ENCODE measurements at places on chromosomes 16 and 17.

GRCh38 chr17:62714016-62714777 lies 86.7 kb downstream of the MRC2 start:
- DNase-seq: no peak

- DNase-seq: no peak
Observed at GRCh38 chr17:57915544-57915943, 39.7 kb downstream of the CUEDC1 start.

DNA sequence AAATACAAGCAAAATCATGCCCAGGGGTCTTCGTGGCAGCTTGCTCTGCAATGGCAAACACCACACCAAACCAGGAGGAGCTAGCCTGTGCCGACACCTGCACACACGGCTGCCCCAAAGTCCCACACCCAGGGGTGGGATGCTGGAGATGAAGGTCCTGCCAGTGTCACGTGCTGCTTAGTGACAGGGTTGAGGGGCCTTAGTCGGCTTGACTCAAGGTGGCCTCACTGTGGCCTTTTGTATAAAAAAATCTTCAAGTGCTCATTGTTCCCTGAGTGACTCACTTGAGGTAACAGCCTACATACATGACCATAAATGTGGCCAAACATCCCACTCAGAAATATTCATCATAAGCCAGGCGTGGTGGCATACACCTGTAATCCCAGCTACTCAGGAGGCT lies 7.3 kb downstream of the TRIM65 start:
- DNase-seq: no peak

DNA sequence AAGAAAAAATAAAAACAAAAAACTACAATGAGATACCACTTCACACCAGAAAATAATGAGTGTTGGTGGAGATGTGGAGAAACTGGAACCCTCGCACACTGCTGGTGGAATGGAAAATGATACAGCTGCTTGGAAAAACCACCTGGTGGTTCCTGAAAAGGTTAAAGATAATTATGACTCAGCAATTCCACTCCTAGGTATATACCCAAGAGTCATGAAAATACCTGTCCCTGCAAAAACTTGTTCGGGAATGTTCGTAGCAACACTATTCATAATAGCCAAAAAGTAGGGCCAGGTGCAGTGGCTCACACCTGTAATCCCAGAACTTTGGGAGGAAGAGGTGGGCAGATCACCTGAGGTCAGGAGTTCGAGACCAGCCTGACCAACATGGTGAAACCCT lies 8.1 kb upstream of the ITGAE start:
- no peak for DNase-seq

DNA sequence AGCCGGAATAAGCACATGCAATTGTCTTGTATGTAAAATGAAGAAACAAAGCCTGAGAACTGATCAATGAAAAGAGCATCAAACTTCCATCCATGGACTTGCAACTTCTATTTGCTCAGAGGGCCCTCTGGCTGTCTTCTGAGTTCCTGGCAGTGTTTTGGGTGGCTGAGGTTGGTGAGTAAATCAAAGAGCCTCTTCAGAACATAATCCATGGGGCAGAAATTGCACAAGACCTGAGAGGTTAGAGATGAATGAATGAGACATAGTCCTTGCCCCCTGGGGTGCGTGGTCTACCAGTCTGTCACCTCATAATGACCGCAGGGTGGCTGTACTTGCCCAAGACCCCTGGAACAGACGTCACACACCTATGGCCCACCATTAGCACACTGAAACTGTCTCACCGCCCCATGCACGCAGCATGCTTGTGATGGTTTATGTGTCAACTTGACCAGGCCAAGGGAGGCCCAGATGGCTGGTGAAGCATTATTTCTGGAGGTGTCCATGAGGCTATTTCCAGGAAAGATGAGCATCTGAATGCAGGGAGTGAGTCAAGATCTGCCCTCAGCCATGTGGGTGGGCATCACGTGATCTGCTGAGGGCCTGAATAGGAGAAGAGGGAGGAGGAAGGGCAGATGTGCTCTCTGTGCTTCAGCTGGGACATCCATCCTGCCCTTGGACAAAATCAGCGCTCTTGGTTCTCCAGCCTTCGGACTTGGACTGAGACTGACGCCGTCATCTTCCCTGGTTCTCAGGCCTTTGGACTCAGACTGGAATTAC lies 8.3 kb downstream of the PIK3R6 start:
- no peak for DNase-seq

- no peak for DNase-seq
Observed at GRCh38 chr17:80939151-80940145, 52.2 kb upstream of the CHMP6 start.

DNA sequence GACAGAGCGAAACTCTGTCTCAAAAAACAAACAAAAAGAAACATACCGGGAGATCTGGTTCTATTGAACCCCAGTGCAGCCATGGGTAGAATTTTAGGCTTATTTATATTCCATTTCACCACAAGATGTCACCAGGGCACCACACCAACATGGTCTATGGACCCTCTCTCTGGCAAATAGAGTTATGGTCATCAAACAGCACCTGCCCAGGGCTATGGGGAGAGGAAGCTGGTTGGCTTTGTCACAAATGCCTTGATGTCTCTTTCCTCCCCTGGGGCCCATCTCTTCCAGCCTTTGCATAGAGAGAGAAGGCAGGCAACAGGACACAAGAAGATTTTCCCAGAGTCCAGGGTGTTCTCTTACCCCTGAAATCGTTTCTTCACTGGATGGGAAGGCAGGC lies 128.4 kb downstream of the WWOX start:
- no peak for DNase-seq

DNA sequence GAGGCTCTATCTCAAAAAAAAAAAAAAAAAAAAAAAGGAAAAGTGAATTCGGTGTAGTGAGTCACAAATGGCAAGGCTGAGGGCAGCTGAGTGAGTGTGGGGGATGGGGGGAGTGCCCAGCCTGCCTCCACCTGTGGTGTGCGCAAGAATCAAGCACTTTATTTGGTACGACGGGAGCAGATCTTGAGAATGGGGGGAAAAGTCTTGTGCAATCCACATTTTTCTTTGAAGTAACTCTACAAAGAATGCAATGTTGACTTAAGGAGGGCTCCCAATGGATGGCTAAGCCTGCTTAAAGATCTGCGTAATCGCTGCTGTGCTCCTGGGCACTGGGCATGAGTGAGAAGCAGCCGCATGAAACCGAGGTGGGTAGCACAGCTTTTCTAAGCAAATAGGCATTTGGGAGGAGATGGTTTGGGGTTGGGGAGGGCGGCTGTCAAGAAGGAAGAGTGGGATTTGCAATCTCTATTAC lies 28.2 kb downstream of the ATP2C2 start:
- DNase-seq: no peak

GRCh38 chr17:40623419-40624210 lies 24.0 kb downstream of the SMARCE1 start:
- no peak for DNase-seq

DNA sequence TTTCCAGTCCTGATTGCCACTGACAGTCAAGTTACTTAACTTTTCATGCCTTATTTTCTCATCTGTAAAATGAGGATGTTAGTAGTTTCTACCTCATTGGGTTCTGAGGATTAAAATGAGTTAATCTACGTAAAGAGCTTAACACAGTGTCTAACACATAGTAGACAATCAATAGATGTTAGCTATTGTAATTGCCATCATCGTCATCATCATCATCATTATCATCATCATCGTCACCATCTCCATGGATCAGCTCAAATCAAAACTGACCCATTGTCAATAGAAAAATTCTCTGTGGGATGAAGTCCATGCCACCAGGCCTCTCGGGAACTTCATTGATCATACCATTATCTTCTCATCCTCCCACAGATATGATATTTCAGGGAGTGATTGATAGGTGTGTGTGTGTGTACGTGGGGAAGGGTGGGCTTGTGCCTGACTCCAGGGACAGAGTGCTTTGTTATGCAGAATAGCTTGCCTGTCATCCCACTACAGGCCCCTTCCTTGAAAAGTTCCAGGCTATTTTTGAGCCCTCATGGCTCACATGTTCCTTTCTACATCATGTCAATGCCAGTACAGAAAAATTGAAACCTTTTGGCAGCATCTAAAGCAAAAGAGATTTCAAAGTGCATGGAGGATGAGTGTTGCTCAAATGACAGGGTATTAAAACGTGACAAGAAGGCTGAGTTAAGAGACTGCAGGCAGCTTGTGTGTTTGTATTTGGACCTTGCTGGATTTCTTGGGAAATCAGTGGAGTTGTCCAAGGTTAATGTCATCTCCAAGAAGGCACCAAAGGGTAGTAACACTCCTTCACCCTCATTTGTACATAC lies 133.9 kb downstream of the PRKCB start:
- no peak for DNase-seq

Data from stimulated activated CD4-positive, alpha-beta T cell treated with anti-CD3 and anti-CD28 coated beads, Interleukin-4, amount 100 ng/mL, for 24 hours (primary cell).